ENCODE measurements at places on chromosomes 16 and 17. TPM values are rescaled to one million over a fixed set of nuclear protein-coding genes. Genes with fewer than 3 reads are reported as not detected.

KRTAP4-5 gene
- total RNA-seq = not detected

NQO1 gene
- total RNA-seq = 4.1 TPM

SOST gene
- total RNA-seq = not detected

LDHD gene
- total RNA-seq = 2.0 TPM

BCO1 gene
- total RNA-seq = under 0.01 TPM
